ENCODE measurements at places on chromosomes 11 and 22. TPM values are rescaled to one million over a fixed set of nuclear protein-coding genes. Genes with fewer than 3 reads are reported as not detected.
A peak's percentile ranks its signal among the peaks of the same experiment; 100 is the strongest.

GRCh38 chr22:37091994-37092393 lies 17.5 kb downstream of the TMPRSS6 start:
- H3K4me3 ChIP-seq: no peak overlapping the region
- H3K27me3 ChIP-seq: no peaks in the 10 kb centered on the region
- DNase-seq: no peak
- H3K4me1 ChIP-seq: no peaks in the 10 kb centered on the region
- no peak overlapping the region for H3K27ac ChIP-seq

- no peak overlapping the region for H3K27ac ChIP-seq
- DNase-seq: no peak
- H3K4me3 ChIP-seq: no peak overlapping the region
- no peaks in the 10 kb centered on the region for H3K4me1 ChIP-seq
- no peaks in the 10 kb centered on the region for H3K36me3 ChIP-seq
Observed at GRCh38 chr11:107951155-107951554, 22.9 kb downstream of the RAB39A start.

DNA sequence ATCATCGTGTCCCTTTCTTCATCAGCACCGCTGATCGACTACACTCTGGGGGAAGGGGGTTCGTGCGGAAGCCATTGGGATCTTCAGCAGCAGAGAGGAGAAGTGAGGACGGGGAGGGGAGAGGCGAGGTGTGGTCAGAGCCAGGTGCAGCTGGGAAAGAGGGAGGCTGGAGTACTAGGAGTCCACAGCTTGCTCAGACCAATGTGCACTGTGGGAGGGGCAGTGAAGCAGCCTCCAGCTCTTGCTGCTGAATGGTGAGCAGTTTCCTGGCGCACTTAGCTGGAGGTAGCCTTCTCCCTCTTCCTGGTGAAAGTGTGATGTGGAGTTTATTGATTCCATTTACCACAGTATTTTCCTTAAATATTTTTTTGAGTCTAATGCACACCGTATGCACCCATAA lies 99.0 kb upstream of the NECTIN1 start:
- H3K27me3 ChIP-seq: no peaks in the 10 kb centered on the region
- H3K4me1 ChIP-seq: peaks cover 7% of the 10 kb centered on the region
- DNase-seq: no peak
- H3K4me3 ChIP-seq: no peak overlapping the region
- no peak overlapping the region for H3K27ac ChIP-seq
- H3K36me3 ChIP-seq: no peaks in the 10 kb centered on the region

- no peaks in the 10 kb centered on the region for H3K27me3 ChIP-seq
- H3K4me1 ChIP-seq: peaks cover 39% of the 10 kb centered on the region
- H3K4me3 ChIP-seq: no peak overlapping the region
- DNase-seq: no peak
- no peaks in the 10 kb centered on the region for H3K36me3 ChIP-seq
Observed at GRCh38 chr22:39246690-39247332, 2.0 kb upstream of the PDGFB start.

- H3K36me3 ChIP-seq: no peaks in the 10 kb centered on the region
- no peaks in the 10 kb centered on the region for H3K27me3 ChIP-seq
- no peak for DNase-seq
- no peaks in the 10 kb centered on the region for H3K4me1 ChIP-seq
- no peak overlapping the region for H3K4me3 ChIP-seq
Observed at GRCh38 chr11:85718991-85719807, 33.2 kb upstream of the CCDC89 start.

DNA sequence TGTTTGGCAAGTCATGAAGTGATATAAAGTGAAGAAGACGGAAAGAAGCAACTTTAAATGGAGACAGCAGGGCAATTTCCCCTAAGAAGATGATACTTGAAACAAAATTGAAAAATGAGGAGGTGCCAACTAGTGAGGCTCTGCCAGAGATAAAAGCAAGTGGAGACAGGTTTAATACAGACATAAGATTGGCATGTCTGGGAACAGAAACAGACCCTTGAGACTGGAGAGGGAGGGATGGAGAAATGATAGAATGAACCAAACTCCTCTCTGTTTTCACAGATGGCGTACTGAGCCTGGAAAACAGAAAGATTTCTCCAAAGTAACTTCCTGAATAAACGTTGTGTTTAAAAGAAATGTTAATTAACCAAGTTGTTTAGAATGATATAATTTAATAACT lies 354.5 kb upstream of the ANO5 start:
- no peak overlapping the region for H3K27ac ChIP-seq
- peaks cover 4% of the 10 kb centered on the region for H3K4me1 ChIP-seq
- no peaks in the 10 kb centered on the region for H3K27me3 ChIP-seq
- H3K36me3 ChIP-seq: no peaks in the 10 kb centered on the region

DNA sequence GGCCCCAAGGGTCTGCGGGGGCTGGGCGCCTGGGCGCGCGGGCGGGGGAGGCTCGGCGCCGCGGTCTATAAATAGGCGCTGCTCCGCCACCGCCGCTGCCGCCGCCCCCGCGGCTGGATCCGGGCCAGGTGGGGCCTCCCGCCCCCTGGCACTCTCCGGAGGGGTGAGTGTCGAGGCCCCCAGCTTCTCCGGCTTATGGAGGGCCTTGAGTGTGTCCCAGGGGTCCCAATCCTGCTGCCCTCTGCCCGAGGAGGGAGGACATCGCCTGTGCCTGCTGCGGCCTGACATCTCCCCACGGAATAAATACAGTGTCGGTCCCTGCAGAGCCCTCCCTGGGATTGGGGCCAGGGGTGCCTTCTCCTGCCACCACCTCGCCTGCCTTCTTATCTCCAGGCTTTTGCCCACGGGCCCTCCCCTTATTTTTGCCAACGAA lies 4.3 kb upstream of the GP1BB start:
- H3K36me3 ChIP-seq: no peaks in the 10 kb centered on the region
- peaks cover 41% of the 10 kb centered on the region for H3K4me1 ChIP-seq
- no peak overlapping the region for H3K27ac ChIP-seq
- DNase-seq: no peak
- no peaks in the 10 kb centered on the region for H3K27me3 ChIP-seq
- no peak overlapping the region for H3K4me3 ChIP-seq

DNA sequence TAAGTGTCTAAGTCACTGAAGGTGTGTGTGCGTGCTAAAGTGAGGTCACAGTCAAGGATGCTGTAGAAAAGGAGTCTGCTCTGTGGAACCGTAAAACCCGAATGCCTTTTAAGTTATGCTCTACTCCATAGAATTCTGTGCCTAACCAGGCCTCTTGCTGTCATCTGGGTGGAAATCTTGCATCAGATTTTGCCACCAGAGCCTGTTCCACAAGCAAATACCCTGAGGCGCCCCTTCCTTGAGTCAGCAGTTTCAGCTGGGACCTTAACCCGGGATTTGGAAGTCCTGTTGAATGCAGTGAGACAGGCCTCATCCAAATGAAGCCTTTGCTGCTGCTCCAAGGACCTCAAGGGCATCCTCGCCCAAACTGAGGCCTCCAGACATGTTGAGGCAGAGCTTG lies 109.8 kb downstream of the WNT11 start:
- H3K36me3 ChIP-seq: no peaks in the 10 kb centered on the region
- H3K4me1 ChIP-seq: no peaks in the 10 kb centered on the region
- no peak overlapping the region for H3K4me3 ChIP-seq
- no peak overlapping the region for H3K27ac ChIP-seq
- H3K27me3 ChIP-seq: no peaks in the 10 kb centered on the region

GRCh38 chr11:83681031-83681781 lies 395.0 kb upstream of the CCDC90B start:
- H3K4me1 ChIP-seq: no peaks in the 10 kb centered on the region
- no peak for DNase-seq
- no peaks in the 10 kb centered on the region for H3K27me3 ChIP-seq
- H3K27ac ChIP-seq: no peak overlapping the region
- H3K36me3 ChIP-seq: no peaks in the 10 kb centered on the region
- H3K4me3 ChIP-seq: no peak overlapping the region

- DNase-seq: peak; percentile 65
- H3K4me3 ChIP-seq: no peak overlapping the region
- no peaks in the 10 kb centered on the region for H3K36me3 ChIP-seq
- peak overlapping the region; percentile 30 for H3K27ac ChIP-seq
- no peaks in the 10 kb centered on the region for H3K27me3 ChIP-seq
Observed at GRCh38 chr22:30025221-30025620, 55.0 kb upstream of the HORMAD2 start.

Gene MMP8
- total RNA-seq: not detected

Gene RIMBP3C
- under 0.01 TPM for total RNA-seq

Gene CTTN
- 126 TPM for total RNA-seq

Gene P2RX6
- not detected for total RNA-seq

Gene AQP11
- 1.6 TPM for total RNA-seq

Gene CCDC188
- total RNA-seq: not detected

Gene OR2AT4
- under 0.01 TPM for total RNA-seq

Measured in body of pancreas (tissue), 4 donors.